ENCODE measurements at places on chromosomes 6 and 20.

DNA sequence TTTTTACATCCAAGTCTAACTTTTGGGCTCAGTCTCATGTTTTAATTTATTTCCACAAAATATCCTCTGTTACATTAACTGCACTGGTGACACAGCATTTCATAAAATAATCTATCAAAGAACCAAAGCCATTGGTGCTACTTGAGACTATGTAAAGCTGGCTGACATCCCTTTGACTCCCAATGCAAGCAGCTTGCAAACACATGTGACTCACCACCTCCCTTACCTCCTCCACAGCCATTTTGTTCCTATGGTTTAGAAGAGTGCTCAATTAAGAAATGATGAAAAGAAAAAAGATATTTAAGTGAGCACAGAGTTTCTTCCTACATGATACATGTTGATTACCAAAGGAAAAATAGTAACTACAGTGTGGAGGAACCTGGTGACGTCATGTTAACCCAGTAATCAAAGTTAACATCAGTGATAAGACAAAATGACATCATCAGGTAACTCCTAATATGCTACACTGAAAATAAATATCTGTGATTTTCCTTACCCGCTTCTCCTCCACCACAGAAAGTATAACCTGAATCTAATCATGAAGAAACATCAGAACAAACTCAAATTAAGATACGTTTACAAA lies 53.3 kb upstream of the LGSN start:
- DNase-seq, result no peak

- no peak for DNase-seq
Measured at GRCh38 chr6:49515485-49516146, 15.9 kb downstream of the GLYATL3 start.

DNA sequence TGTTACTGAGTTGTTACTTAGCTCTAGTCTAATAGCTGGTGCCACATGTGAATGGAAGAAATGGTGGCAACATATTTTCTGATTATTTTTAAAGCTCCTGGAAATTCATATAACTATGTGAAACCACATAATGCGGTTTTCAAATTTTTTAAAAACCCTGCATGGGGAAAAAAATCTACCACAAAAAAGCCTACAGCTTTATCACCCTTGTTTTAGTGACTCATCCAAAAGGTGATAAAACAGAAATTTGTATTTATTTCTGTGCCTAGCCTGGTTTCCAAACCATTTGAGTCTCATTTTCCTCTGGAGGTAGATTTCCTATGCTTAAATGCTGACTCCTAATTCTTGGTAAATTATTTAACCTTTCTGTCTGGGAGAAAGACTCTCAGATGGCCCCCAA lies 5.4 kb upstream of the FBXO30 start:
- no peak for DNase-seq

GRCh38 chr20:20317195-20317594 lies 50.7 kb upstream of the INSM1 start:
- DNase-seq, result no peak

DNA sequence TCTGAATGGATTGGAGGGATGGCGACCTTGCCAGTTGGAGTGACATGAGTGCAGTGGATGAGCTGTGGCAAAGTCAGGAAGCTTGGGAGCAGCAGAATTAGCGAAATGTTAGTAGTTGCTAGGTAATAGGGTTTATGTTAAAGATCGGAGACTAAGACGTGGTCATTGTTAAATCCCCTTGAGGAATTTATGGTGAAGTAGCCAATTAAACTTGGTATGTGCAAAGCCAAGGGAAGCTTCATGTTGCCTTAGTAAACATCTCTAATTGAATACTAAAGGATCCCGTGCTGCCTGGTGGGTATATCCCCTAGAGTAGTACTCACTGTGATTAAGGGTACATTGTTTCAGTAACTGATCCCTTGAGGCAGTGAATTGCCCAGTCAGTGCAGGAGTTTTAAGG lies 106.0 kb downstream of the PRIM2 start:
- no peak for DNase-seq

DNA sequence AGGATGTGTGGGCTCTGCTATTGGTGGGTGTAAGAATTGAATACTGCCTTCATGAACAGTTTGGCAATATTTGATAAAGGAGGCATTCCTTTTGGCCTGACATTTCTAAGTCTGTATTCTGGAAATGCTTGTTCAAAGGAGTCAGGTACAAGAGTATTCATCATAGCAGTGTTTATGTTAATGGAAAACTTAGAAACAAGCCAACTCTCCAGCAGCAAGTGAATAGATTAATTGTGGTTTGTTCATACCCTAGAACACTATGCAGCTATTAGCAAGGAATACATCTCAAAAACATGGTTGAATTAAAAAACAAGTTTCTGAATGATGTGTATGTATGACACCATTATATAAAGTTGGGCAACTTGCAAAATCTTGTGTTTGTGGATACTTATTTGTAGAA lies 195.8 kb downstream of the ZFAND3 start:
- DNase-seq, result no peak

DNA sequence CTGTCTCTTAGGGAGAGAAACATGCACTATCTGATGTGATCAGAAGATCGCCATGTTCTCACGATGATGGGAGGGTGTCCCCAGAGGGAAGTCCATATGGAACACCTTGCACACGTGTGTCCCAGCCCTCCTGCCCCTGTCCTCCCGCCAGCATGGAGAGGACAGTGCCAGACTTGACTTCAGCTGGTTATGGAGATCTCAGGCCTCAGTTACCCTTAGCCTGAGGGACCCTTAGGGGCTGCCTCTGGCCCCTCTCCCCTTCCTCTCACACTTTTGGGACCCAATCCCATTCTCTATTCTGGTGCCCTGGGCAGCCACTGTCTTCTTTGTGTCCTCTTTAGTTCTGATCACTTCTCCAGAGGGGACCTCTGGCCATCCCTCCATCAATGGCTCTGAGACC lies 1.6 kb downstream of the TREML4 start:
- DNase-seq, result no peak

DNA sequence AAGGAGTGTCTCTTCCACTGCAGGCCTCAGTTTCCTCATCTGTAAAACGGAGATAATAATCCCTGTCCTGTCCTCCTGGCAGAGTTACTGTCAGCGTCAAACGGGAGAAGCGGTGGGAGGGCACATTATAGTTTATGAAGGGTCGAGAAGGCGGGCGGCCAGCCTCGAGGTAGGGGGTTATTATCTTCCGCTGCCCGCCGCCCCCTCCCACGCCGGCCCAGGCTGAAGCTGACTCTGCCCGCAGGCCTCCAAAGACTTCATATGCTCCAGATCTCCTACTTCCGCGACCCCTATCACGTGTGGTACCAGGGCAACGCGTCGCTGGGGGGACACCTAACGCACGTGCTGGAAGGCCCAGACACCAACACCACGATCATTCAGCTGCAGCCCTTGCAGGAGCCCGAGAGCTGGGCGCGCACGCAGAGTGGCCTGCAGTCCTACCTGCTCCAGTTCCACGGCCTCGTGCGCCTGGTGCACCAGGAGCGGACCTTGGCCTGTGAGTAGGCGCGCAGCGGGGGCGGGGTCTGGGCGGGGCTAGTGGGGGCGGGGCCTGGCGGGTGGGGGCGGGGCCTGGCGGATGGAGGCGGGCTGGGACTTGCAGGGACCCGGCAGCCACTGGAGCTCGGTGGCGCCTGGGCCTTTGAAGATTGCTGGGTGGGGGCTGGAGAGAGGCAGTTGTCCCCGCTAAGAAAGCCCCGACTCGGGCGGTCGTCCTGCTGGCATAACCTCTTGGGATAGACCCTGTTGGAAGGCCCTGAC lies 2.8 kb downstream of the PROCR start:
- no peak for DNase-seq

- DNase-seq, result no peak
Measured at GRCh38 chr20:19501476-19502115, 256.5 kb upstream of the RIN2 start.

- no peak for DNase-seq
Measured at GRCh38 chr20:14518648-14519047, 181.2 kb upstream of the FLRT3 start.

- peak; percentile 32 for DNase-seq
Measured at GRCh38 chr20:39019805-39020325, 57.7 kb downstream of the DHX35 start.

GRCh38 chr6:25218346-25218745 lies 60.8 kb upstream of the CARMIL1 start:
- DNase-seq, result no peak

GRCh38 chr6:115796829-115797228 lies 263.9 kb downstream of the FRK start:
- no peak for DNase-seq

- no peak for DNase-seq
Measured at GRCh38 chr20:31606804-31607639, 1.9 kb downstream of the ID1 start.

DNA sequence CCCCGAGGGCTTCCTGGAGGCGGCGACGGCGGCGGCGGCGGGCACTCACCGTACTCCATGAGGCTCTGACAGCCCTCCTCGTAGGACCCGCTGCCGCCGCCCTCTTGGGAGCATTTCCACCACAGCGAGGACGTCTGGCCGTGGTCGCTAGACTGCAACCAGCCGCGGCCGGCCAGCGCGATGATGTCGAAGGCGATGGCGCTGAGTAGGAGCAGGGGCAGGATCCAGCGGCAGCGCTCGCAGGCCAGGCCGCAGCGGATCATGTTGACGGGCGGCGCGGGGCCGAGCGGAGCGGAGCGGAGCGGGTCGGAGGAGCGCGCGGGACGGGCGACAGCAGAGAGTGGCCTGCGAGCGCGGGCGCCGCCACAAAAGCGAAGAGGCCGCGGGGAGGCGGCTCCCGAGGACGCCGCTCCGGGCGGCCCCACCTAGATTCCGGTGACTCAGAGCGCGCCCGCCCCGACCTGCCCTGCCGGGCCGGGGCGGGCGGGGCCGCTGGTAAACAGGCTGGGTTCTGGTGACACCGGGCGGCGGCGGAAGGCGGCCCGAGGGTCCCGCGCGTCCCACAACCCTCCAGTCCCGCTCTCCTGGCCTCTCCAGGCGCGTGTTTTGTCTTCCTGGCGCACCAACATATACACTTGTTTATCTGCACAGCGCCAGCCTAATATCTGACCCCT lies at the start of gene PERP:
Gene PERP (minus strand): TSS at position 342 of the 674 bp plus-strand sequence. CDS start 79 bp downstream, at position 263.
- DNase-seq, result peak; percentile 77

GRCh38 chr20:36015806-36016403 lies 47.5 kb downstream of the CNBD2 start:
- no peak for DNase-seq

GRCh38 chr6:163943607-163944385 lies 529.3 kb downstream of the QKI start:
- no peak for DNase-seq

- peak; percentile 7 for DNase-seq
Measured at GRCh38 chr6:42099340-42100028, 42.9 kb downstream of the C6orf132 start.

- no peak for DNase-seq
Measured at GRCh38 chr6:168671028-168671862, 230.3 kb downstream of the SMOC2 start.

DNA sequence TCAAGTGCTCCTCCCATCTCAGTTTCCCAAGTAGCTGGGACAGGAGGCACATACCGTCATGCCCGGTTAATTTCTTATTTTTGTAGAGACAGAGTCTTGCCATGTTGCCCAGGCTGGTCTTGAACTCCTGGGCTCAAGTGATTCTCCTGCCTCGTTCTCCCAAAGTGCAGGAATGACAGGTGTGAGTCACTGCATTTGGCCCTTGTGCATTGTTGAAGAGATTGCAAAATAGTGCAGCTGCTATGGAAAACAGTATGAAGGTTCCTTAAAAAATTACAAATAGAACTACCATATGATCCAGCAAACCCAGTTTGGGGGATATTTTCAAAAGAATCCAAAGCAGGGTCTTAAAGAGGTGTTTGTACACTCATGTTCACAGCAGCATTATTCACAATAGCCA lies 69.1 kb downstream of the GJA10 start:
- no peak for DNase-seq

GRCh38 chr6:18595774-18596530 lies 208.8 kb downstream of the RNF144B start:
- DNase-seq, result peak; percentile 18

GRCh38 chr6:26118999-26119398 lies 31.8 kb downstream of the HFE start:
- no peak for DNase-seq

DNA sequence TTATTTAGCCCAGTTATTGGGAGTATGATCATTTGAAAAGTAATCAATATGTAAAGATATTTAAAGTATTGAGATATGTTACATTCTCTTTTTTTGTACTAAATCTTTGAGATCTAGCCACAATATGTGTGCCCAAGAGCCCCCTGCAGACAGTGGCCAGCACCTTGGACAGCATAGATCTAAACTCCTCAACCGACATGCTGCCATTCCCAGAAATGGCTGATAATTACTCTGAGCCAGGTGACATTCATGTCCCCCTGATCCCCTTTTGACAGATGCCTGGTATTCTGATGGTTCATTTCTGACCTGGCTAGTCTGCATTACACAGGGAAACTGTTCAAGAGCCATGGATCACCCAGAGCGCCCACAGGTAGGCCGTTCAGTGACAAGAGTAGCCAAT lies 177.1 kb downstream of the ZDHHC14 start:
- no peak for DNase-seq

DNA sequence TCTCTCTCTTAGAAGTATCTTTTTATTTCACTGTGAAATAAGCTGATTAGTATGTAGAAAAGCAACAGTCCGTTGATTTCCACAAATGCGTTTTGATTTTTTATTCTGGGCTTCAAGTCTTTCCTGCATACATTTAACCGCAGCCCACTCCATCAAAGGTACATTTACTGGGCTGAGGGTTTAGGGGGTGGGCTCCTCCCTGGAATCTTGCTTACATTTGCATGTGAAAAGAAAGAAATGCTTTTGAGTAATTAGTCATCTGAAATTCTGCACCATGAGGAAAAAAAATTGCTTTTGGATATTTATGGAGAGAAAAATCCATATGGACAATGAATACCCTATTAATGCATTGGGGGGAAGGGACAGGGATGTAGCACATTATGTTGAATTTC lies 178.3 kb upstream of the MCHR2 start:
- no peak for DNase-seq

DNA sequence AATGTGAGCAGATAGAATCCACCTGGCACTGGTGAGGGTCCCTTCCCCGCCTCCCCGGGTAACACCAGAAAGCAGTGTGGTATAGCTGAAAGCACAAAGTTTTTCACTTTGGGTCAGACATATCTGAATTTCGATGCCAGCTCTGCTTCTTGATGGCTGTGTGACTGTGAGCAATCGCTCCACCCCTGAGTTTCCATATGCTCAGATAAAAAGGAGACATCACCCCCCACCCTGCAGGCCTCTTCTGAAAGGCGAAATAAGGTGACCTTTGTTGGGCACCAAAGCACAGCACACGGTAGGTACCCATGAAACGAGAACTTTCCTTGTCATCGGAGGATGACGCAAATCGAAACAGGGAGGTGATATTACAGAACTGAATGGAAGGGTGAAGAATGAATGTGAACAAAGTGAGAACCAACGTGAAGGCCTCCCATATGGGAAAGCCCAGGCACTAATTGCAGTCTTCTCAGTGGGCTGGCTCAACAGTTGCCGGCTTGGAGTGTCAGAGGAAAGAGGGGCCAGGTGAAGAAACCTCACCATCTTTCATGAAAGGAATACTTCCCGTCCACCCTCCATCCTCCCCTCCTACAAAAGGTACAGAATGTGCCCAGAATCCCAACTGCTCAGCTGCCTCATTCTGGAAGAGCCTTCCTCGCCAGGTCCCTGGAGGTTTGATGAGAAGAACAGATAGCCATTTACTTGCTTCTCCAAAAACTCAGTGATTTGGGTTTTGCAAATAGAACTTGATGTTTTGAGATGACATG lies 61.8 kb downstream of the NFATC2 start:
- peak; percentile 80 for DNase-seq

- no peak for DNase-seq
Measured at GRCh38 chr20:44848254-44849015, 37.1 kb upstream of the YWHAB start.

GRCh38 chr6:6494677-6495076 lies 93.8 kb upstream of the LY86 start:
- no peak for DNase-seq
